ENCODE measurements at places on chromosomes 2 and 18.

DNA sequence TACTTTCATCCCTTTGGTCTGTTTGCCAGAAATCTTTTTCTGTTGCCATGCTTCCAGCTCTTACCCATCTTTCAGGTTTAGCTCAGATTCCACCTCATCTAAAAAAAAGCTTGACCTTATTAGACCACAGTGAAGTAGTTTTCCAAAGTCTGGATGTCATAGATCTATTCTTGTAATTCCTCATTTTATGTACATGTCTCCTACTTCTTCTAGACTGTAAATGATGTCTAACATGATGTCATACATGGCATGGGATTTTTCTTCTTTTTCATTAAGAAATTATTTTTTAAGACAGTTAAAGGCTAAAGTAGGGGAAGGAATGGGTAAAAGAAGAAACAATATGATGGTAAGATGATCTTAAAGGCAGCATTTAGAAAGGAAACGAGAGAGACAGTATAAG is 11.3 kb downstream of the GLS start:
- DNase-seq: no peak

- no peak for DNase-seq
Measured at GRCh38 chr2:163717515-163717914, 18.3 kb downstream of the FIGN start.

DNA sequence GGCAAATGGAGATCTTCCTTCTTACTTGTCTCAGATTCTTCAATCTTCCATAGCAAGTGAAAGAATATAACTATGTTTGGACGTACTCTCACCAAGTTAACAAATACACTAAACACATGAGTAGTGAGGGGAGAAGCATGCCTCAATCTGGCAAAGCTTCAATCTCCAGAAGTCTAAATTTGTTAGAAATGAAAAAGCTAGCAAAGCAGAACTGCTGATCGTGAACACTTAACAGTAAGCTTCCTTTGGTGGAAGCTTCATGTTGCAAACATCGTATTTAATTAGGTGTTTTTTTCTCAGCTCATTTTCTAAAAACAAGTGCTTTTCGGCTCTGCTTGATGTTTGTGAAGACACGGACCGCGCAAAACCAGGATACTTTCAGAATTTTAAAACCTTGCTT is 12.7 kb upstream of the SCN1A start:
- DNase-seq: no peak

GRCh38 chr2:71605781-71606241 is 152.4 kb downstream of the DYSF start:
- DNase-seq: no peak

- peak; percentile 50 for DNase-seq
Measured at GRCh38 chr2:17576802-17577201, 36.3 kb downstream of the VSNL1 start.
